NCI-H1417 treated with DMSO at 0.1 percent for 48 hours (cell line): ENCODE measurements at places on chromosomes 7 and 10.

DNA sequence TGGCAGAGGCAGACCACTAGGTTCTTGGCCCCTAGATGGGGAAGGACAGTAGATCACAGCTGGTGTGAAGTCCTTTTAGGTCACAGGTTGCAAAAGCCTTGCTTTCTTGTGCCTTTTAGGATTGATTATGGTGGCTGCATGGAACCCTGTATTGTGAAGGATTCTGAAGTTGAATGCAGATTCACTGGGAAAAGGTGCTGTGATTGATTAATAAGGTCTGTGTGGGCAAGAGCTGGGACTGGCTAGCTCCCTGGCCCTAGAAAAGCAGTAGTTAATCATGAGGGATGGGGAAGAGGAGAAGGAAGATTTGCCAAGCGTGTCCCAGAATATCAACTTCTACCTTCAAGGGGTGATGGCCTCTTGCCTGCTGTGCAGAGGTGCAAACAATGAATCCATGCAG, 105.5 kb downstream of the CDH23 start:
- DNase-seq, result no peak

DNA sequence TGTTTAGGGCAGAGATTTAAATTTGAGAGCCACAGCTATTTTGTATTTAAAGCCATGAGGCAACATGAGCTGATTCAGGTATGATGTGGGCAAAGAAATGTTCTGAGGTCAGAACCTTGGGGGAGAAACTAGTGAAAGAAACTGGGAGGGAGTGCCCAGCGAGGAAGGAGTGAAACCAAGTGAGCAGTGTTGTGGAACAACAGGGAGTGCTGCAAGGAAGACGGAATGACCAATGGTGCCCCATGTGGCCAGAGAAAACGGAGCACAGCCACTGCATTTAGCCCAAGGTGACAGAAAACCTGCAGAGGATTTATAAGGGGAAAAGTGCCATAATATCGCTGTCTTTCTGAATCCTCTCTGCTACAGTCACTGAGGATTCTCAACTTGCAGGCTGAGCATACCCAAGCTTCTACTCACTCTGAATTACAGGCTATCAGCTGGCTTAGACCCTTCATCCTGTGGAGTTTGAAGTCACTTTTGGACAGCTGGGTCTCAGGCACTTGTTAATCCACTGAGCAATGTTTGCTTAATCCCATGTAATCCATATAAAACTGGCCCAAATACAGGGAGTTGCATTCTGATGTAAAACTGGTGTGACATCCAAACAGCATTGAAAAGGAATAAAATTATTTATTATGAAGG, 777.3 kb downstream of the CCSER2 start:
- no peak for DNase-seq

DNA sequence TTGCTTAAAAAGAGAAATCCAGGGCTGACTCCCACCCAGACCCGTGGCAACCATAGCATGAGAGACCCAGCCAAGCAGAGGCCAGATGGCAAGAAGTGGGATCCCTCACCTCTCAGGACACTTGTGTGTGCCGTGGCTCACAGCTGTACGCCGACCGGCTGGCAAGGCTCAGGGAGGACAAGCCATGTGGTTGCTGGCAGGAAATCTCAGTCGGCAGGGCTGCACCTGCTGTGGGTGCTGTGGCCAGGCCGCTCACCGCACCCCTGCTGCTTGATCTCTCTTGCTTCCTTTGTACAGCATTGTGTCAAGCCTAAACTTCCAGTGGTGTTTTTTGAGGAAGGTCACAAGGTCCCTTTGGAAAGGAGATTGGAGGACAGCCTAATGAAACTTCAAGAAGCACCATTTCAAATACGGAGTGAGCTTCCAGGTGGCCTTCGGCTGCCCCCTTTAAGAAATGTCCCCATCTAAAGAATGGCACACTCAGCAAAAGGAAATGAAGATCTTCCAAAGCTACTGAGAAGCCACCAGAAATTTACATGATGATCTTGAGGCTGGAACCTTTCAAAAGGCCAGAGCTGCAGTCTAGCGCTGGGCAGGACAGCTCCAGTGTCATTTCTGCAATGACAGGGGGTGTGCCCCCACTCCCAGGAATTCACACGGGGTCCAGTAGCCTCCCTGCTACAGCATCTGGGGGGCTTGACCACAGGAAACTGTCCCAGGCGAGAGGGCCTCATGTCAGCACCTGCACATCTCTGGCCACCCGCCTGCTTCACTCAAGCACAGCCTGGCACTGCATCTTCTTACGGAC, 409.0 kb upstream of the MGMT start:
- no peak for DNase-seq

DNA sequence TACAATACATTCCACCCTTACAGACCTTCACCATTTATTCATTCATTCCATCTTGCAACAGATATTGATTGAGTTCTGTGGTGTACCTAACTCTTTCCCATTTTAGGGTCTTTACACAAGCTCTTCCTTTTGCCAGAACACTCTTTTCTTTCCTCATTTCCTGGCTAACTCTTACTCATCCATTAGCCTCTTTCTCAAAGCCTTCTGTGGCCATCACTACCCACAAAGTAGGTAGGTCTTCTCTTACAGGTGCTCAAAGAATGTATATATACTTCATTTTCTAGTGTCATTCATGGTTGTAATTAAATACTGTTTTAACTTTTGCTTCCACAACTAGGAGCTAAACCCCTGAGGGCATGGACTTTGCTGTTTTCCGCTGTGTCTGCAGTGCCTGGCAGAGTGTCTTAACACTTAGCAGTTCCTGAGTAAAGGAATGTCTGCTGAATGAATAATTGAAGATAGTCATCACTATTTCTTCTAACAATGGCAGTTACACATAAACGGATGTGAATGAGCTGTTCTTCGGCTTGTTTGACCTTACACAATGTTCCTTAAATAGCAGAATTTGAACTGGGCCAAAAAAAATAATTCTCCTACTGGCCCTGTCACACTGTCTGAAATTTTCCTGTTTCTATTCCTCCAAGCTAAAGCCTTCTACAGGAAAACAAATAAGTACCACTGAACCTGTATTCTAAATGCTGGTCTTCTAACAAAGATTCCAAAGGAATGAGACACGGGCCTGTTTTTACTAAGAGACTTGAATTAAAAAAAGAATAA, 15.1 kb downstream of the BCAP29 start:
- no peak for DNase-seq

- DNase-seq, result no peak
Observed at GRCh38 chr7:18570890-18571478, 75.4 kb downstream of the HDAC9 start.

DNA sequence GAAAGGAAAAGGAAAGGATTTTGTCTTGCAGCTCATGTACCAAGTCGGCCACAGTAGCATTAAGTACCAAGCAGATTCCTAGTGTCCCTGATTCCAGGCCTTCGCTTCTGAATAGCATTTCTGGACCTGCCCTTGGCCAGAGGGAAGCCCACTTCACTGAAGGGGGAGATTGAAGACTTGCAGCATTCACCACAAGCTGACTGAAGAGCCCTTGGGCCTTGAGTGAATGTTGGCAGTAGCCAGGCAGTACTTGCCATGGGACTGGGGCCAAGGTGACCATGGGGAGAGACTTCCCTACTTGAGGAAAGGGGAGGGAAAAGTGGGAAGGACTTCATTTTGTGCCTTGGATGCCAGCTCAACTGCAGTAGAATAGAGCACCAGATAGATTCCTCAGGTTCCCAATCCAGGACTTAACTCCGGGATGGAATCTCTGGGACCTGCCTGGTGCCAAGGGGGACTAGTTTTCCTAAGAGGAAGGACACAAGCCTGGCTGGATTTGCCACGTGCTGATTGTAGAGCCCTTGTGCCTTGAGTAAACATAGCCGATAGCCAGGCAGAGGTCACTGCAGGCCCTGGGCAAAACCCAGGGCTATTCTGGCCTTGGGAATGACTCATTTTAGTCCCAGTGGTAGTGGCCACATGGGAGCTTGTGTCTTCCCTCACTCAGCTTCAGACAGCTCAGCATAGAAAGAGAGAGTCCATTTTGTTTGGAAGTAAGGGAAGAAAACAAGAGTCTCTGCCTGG, 141.7 kb upstream of the KCND2 start:
- no peak for DNase-seq

DNA sequence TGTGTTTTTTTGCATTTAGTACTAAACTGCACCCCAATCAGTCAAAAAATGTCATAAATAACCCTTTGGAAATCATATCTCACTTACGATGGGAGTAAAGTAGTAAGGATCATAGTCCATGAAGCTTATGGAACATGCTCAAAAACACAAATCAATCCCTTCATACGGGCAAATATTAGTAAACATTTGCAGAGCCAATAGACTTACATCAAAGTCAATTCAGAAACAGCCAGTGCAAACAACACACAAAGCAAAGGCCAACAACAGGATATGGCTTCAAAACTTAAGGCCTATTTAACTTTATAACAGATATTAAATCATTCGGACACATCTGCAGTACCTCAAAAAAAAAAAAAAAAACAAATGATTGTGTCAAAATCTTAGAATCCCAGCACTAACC, 32.1 kb downstream of the SGCE start:
- no peak for DNase-seq

- no peak for DNase-seq
Observed at GRCh38 chr7:83769407-83769806, 120.5 kb upstream of the SEMA3E start.

DNA sequence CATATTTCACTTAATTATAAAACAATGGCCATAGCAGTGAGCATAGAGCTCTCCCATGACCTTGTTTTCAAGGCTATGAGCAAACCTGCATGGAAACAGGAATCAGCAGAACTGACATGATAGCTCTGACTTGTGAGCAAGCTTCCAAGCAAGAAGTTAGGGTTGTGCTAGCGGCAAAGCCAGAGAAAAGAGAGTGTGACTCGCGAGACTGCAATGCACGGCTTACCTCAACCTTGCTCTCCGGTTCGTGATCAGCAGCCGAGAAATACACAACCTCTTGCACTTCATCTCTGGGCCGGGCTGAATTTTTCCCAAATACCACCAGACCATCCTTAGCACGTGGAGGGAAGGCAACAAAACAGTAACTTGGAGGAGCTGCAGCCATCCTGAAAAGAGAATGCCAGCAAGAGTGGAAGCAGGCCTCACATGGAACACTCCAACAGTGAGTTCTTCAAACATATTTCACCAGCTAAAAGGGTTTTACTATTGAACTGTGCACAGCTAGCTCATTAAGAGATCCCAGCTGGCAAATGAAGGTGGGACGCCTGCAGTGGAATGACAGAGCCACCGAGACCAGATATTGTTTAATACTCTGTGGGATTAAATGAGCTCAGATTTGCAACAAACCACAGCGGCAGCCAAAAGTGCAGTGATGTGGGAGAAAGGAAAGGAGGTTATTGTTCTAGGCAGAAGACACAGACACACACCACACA, 20.8 kb downstream of the SCRN1 start:
- no peak for DNase-seq

DNA sequence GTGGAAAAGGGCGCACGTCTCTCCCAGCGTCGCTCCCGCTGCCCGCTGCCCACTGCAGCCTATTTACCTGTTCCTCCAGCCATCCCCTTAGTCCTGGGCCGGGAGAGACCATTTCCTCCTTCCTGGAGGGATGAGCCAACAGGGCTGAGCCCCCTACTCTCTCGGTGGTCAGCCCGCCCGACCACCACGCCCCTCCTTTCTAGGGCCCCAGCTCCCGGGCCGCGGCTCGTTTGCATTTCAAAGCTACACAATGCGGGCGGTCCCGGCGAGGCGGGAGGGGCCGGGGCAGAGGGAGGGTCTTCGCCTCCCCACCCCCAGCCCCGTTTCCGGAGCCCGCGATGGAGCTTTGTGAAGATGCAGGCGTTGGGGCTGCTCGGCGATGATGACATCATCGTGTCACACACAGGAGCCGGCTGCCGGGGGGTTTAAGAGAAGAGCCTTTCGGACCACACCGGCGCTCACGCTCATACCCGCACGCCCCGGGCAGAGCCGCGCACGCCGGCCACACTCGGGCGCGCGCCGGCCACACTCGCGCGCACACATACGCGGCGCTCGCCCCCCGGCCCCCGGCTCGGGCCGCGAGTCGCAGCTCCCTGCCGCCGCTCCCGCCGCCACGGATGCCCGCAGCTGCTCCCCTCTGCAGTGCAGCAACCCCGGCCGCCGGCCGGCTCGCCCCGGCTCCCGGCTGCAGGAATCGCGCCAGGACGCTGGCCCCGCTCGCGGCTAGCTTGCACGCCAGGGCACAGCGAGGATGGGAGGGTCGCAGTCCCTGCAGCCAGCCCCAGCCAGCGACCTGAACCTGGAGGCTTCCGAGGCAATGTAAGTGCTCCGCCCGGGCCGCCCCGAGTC, 107.7 kb upstream of the BTBD16 start:
- no peak for DNase-seq

GRCh38 chr7:9781710-9782109, 1192.0 kb upstream of the PHF14 start:
- DNase-seq, result no peak

DNA sequence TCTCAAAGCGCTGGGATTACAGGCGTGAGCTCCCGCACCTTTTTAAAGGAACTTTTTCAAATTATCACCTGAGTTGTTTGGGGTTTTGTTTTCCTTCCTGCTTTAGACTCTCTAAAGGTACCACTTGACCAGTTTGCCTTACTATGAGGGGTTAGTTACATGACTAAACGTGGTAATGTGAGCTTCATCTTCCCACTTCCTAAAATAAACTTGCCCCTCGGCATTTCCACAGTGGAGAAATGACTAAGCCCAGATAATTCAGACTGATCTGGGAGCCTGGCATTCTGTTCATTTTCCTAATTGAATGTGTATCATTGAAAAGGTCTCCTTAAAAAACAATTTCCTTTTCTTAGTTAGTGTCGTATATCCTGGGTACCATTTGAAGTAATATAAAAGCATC, 163.4 kb downstream of the PLXDC2 start:
- no peak for DNase-seq

- DNase-seq, result no peak
Observed at GRCh38 chr10:111081595-111081994, 4.8 kb downstream of the ADRA2A start.

GRCh38 chr7:139572704-139573385, 49.4 kb downstream of the CLEC2L start:
- DNase-seq, result no peak

DNA sequence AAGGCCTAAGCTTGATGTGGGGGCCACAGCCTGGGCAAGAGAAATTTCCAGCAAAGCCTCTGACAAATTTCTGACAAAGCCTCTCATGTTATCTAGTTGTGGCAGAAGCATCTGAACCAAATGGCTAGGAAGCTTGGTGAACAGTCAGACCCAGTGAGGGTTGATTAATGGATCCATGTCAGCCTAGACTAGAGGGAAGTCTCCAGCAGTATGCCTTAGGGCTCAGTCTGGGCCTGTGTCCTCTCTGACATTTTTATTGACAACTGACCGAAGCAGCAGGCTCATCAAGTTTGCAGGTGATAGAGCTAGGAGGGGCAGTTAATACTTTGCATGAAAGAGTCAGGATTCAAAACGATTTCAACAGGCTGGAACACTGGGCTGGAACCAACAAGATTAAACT, 25.3 kb downstream of the HIF1AN start:
- no peak for DNase-seq

- no peak for DNase-seq
Observed at GRCh38 chr7:157434231-157434630, 97.4 kb downstream of the DNAJB6 start.

DNA sequence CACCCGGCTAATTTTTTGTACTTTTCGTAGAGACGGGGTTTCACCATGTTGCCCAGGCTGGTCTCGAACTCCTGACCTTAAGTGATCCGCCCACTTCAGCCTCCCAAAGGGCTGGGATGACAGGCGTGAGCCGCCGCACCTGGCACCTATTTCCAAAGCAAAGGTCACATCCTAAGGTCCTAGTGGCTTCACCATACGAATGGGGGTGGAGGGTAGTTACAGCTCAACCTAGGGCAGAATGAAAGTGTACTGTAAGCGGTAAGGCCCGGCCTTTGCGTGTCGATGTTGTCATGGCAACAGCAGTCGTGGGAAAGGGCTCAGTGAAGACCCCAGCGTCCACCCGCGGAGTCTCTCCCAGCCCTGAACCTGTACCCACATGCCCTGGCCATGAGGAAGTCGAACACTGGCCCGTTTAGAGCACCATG, 1.6 kb upstream of the COX19 start:
- no peak for DNase-seq
